ENCODE measurements at places on chromosomes 6 and 20.

- DNase-seq = no peak
Measured at GRCh38 chr6:40588480-40588879, 1.3 kb upstream of the LRFN2 start.

DNA sequence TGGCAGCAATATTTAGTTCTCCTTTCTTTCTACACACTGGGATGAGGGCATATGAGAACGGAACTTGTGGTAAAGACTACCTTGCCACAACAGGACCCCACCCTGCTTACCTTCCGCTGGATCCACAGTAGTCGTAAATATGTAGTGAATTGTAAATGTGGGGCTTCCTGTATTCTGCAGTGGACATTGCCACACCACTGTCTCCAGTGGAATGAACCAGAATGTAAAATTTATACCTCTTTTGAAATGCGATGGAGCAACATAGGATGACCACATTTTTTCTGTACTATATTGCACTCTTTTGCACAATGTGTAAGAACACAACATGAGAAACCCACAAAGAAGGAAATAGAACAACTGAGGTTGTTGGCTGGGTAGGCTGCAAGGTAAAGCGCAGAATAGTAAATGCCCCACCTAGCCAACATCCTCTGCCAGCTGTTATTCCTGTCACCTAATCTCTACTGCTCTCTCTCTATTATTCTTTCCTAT lies 16.1 kb upstream of the RIPOR2 start:
- DNase-seq = no peak

GRCh38 chr6:10518557-10519407 lies 2.4 kb upstream of the GCNT2 start:
- no peak for DNase-seq

DNA sequence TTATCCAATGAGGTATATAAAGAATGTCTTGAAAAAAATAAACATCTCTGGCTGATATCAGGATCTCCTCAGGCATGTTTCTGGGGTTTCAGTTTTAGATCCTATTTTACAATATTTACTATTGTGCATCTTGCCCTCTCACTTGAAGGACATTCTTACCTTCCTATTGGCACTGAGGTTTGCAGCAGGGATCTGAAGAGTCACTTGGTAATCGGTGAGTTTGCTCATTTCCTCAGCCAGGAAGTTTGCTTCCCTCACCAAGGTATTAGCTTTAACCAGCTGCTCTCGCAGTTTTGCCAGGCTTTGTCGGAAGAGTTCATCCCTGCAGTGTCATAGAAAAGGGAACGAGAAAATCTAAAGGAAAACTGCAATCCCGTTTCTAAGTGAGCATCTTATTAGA lies 101.9 kb upstream of the NUP153 start:
- DNase-seq = no peak

DNA sequence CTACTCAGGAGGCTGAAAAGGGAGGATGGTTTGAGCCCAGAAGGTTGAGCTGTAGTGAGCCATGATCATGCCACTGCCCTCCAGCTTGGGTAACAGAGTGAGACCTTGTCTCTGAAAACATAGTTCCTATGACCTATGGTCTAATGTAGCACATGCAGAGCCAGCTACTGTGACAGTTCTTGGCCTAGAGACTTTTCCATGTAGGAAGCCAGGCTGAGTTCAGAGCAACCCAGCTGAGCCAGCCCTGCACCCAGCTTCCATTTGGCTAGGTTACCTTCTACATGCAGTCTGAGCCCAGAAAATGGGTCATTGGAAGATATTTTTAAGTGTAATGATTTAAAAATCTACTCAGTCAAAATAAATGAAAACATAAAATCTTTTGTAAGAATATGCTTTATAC lies 92.8 kb downstream of the FNDC1 start:
- DNase-seq = no peak

All from foreskin melanocyte (primary cell).